ENCODE measurements at places on chromosomes 6 and 20.
A peak's percentile ranks its signal among the peaks of the same experiment; 100 is the strongest.

DNA sequence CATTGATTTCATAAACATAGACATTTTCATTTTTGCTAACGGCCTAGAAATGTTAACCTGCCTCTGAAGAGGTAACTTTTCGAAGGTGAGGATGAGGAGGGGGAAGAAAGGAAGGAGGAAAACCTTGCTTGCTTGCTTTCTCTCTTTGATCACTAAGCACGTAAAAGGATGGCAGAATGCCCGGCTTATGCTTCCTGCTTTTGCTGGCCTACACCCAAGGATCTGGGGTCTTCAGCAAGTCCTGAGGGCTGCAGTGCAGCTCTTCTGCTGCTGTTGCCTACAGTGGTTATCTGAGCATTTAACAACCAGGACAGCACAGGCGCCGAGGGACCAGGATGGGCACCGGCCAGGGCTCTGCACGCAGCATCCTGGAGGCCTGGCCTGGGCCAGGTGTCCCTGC is 150.8 kb upstream of the TAB2 start:
- no peak for DNase-seq

DNA sequence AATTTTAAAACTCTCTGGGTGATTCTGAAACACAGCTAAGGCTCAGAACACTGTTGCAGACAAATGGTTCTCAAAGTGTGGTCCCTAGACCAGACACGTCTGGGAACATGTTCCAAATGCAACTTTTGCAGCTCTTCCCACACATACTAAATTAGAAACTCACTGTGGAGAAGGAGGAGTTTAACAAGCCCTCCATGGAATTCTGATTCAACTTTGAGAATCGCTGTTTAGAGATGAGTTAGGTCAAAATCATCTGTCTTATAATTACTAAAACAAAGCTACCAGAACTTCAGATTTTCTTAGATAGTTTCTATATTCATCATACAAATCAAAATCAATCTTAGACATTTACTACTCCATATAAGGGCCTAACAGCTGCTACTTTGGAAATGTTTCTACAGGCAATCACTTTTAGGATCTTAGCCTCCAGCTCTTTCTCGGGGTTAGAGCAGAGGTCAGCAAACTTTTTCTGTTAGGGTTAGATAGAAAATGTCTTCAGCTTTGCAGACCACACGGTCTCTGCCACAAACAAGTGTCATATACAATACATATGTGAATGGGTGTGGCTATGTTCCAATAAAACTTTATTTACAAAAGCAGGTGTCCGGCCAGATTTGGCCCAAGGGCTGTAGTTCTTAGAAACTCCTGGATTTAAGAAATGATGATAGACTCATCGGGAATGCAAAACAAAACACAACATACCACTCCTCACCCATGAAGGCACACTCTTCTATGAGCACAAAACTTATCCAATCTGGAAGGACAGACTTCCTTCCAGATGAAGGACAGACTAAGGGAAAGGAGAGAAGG is 50.0 kb upstream of the ARHGAP18 start:
- peak; percentile 81 for DNase-seq

GRCh38 chr20:58160451-58161061 is 67.9 kb downstream of the ANKRD60 start:
- DNase-seq: peak; percentile 86

DNA sequence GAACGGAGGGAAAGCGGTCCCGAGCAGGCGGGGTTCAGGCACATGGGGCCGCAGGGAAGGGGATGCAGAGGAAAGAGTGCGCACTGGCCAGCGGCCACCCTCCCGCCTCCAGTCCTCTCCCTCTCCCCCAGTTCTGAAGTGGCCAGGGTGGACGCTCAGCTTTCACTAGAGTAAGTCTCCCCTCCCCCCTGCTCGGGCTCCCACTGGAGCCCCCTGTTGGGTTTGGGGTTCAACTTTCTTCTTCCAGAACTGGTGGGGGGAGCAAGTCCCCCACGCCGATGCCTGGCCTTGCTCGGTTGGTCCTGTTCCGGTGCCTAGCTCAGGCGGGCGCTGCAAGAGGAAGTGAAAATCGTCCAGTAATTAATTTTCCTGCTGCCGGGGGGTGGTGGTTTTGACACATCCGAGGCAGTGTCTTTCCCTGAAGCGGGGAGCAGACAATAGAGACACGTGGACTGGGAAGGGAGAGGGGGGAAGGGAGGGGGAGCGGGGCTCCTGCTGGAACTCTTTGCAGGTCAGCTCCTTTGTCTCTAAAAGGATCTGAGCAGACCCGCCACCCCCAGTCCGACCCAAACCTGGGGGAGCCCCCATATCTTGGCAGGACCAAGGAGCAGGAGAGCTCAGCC is 824 bp upstream of the SCRT2 start:
- no peak for DNase-seq

- no peak for DNase-seq
Observed at GRCh38 chr6:124522335-124522734, 439.9 kb upstream of the RNF217 start.

- DNase-seq: no peak
Observed at GRCh38 chr6:5103250-5103649, 18.1 kb downstream of the PPP1R3G start.

DNA sequence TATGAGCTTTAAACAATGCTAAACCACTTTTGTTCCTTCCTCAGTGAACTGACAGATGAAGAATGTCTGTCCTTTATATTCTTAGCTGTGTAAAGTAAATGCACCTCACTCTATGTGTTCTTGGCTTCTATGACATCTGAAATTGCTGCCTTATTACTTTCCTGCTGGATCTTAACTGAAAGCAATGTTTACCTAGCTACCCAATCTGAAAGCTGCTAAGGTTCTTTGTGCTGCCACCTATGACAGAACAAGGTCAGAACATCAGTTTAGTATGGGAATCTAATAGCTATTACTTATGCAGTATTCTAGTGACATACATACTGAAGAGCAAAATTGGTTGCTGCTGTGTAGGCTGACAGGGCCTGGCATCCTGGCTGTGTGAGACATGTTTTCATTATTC is 444.1 kb downstream of the KHDRBS2 start:
- DNase-seq: no peak

GRCh38 chr20:20014659-20015058 is 2.5 kb upstream of the NAA20 start:
- no peak for DNase-seq

DNA sequence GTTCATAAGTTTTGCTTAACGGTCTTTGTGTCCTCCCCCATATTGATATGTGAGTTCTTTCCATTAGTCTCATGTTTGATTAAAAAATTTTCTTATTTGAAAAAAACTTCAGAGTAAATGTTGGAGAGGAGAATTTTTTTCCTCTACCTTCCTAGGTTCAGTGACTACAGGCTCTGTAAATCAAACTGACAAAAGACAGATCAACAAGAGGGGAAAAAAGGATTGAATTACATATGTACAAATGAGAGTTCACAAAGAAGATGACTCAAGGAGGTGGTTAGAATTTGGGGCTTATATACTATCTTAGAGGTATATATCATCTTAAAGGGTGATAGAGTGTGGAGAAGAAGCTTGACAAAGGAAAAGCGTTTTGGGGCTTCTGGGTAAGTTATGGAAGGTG is 5.6 kb downstream of the TMC2 start:
- DNase-seq: no peak

GRCh38 chr6:36949636-36950035 is 4.9 kb upstream of the PI16 start:
- DNase-seq: peak; percentile 70

GRCh38 chr20:3072530-3073250 is 1.3 kb downstream of the OXT start:
- DNase-seq: no peak

GRCh38 chr20:13338999-13339411 is 117.9 kb downstream of the ISM1 start:
- DNase-seq: no peak

DNA sequence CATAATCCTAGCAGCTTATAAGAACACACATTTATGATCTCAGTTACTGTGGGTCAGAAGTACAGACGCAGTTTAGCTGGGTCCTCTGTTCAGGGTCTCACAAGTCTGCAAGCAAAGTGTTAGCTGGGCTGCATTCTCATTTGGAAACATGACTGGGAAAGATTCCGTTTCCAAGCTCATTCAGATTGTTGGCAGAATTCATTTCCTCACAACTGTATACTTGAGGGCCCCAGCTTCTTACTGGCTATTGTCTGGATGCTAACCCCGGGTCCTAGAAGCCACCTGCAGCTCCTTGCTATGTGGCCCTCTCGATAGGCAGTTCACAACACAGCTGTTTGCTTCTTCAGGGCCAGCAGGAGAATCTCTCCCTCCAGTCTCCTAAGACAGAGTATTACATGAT is 13.1 kb downstream of the TCP11 start:
- DNase-seq: no peak

- peak; percentile 84 for DNase-seq
Observed at GRCh38 chr20:6501061-6501460, 266.4 kb upstream of the BMP2 start.

DNA sequence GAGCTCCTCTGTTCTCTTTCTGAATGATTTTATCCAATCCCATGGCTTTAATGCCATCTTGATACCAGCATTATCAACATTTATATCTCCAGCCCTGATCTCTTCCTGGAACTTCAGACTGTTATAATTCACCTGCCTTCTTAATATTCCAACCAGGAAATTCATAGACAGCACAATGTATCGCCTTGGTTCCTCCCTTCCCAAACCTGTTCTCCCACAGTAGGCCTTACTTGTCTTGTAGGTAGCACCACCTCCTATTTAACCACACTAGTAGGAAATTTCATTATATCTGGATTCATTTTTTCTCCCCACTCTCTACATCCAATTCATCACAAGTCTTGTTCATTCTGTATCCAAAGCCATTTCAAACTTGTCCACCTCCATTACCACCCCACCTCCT is 106.3 kb upstream of the SHLD1 start:
- no peak for DNase-seq

- DNase-seq: peak; percentile 72
Observed at GRCh38 chr20:15241681-15242080, 904.3 kb upstream of the FLRT3 start.

DNA sequence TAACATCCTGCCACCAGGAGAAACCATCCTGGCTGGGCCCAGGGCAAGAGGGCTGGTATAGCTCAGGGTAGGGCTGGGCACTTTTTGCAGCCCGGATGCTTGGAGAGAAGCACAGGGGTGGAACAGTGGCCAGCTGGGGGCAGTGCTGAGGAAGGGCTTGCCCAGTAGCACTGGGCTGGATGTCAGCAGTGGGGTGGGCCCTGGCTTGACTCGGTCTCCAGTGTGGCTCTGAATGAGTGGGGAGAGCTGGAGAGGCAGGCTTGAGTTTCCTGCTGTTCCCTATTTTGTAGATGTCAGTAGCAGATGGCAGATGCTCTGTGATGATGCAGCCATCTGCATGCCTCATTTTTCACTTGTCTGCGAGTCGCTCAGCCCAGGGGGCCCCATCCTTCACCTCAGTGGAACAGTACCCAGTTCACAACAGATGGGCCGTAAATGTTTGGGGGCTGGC is 56.3 kb upstream of the TULP1 start:
- DNase-seq: no peak

- DNase-seq: no peak
Observed at GRCh38 chr6:43972179-43972912, 154.9 kb downstream of the MRPL14 start.

GRCh38 chr6:133983099-133983939 is 30.3 kb downstream of the TBPL1 start:
- DNase-seq: peak; percentile 37

DNA sequence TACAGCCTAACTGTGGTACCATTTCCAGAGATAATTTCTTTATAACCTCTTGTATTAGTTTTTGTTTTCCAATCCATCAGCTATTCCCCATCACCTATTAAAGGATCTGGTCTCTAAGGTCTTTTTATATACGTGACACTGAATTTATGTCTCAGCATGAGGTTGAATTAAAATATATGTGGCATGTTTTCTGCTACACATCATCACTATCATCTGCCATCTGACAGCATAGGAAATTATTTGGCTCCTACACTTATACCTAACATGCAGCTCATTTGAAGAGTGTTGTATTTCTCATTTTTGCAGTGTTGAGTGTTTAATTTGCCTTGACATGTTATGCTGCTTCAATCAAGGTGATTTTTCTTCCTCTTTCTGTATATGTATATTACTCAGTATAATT is 100.3 kb downstream of the LIN28B start:
- DNase-seq: no peak

DNA sequence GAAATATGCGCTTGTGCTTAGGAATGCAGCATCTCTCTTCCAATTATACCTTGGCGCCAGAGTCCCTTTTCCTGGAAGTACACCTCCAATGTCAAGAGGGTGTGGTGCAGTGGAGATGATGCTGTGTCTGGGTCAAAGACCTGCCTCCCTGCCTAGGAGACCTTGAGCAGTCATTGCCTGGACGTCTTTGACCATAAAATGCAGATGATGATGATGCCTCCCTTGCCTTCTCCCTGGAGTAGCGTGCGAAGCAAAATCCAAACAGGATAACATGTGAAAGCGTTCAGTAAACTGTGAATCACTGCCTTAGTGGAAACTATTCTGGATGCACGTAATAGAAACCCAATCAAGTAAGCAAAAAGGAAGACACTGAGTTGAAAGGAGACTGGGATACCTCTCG is 97.4 kb upstream of the ARMC2 start:
- no peak for DNase-seq

GRCh38 chr6:149235130-149235561 is 82.4 kb upstream of the TAB2 start:
- peak; percentile 95 for DNase-seq

- DNase-seq: no peak
Observed at GRCh38 chr20:44054849-44055248, 132.1 kb downstream of the JPH2 start.

GRCh38 chr20:45991616-45992015 is 17.1 kb upstream of the MMP9 start:
- DNase-seq: no peak

DNA sequence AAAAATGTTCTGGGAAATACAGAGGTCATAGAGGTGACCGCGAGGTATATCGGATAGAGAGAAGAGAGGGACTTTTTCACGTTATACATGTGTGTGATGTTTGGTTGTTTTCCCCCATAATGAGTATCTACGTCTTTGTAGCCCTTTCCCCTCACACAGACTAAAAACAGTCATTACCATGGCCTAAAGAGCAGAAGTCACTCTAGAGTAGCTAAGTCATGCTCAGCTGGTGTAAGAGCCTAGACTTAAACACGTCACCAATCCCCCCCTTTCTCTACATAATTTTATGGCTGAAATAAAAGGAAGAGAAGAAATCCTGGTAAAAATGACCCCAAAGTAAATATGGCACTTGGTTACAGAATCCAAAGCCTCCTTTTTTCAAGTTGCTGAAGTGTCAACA is 6.0 kb upstream of the BEND3 start:
- no peak for DNase-seq

DNA sequence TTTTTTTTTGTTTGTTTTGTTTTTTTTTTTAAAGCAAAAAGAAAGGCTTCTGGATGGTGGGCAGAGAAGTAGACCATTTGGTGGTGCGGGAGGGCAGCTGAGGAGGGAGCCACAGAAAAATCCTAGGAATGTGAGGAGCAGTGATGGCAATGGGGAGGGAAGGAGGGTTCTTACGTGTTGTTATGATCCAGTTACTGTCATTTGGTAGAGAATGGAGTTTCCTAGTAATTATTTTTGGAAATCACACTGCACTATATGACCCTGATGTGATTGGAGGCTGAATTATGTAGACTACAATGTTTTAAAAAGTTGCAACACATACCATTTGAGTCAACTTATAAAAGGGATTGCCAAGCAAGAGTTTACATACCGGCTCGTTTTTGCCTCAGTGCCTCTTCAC is 22.1 kb downstream of the ADGRF5 start:
- no peak for DNase-seq
